NCI-H345 (cell line): ENCODE measurements at places on chromosomes 12 and 14.

- DNase-seq, result no peak
Measured at GRCh38 chr12:42262271-42262670, 24.2 kb upstream of the YAF2 start.

- no peak for DNase-seq
Measured at GRCh38 chr12:104299842-104300481, 3.6 kb upstream of the EID3 start.

DNA sequence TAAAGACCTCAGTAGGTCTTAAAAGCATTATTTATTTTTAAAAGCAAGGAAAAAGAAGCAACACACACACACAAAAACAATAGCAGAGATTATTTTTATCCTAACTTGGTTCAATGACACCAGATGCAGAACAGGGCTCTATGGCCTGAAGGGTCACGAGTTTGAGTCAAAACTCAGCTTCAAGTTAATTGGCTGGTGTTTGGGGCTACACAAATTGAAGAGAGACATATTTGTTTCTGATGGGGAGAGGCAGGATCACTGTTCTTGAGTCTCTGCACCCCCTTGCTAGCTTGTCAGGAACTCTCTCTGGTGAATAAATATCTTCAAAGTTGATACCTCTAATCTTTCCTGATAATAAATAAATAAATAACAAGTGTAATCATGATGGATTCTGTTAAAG lies 466.1 kb downstream of the PRKD1 start:
- DNase-seq, result no peak

- DNase-seq, result peak; percentile 11
Measured at GRCh38 chr12:80837342-80837978, 100.3 kb downstream of the LIN7A start.

GRCh38 chr14:53710615-53711014 lies 246.0 kb downstream of the BMP4 start:
- no peak for DNase-seq

DNA sequence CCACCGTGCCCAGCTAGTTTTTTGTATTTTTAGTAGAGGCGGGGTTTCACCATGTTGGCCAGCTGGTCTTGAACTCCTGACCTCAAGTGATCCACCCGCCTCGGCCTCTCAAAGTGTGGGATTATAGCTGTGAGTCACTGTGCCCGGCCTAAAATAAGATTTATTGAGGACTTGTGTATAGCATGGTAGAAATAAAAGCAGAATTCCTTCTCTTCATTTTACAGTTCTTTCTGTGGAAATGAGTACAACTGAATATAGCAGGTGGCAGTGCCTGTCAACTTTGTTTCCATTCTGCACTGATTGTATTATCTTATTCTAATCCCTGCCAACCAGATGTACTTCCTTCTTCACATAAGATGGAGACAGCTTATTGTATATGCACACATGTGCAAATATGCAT lies 41.0 kb downstream of the DIP2B start:
- no peak for DNase-seq

- no peak for DNase-seq
Measured at GRCh38 chr14:71628433-71628832, 303.8 kb upstream of the RGS6 start.

- no peak for DNase-seq
Measured at GRCh38 chr12:43338848-43339526, 213.0 kb downstream of the ADAMTS20 start.

- no peak for DNase-seq
Measured at GRCh38 chr14:74649167-74649566, 37.1 kb upstream of the LTBP2 start.

DNA sequence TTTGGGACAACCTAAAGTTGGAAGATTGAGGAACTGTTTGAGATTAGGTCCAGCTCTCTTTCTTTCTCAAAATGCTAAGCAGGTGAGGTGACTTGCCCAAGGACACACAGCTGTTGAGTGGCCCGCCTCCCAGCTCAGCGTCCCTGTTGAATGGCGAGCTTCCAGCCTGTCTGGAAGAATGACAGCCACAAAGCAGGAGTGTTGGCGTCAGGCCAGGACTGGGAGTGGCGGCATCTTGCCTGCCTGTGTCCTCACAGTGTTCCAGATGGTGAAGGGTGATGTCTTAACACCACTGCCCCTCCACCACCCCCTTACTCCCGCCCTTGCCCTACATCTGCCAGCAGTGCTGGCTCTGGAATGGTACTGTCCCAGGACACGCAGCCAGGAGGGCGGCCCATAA lies 4.4 kb upstream of the CEBPE start:
- DNase-seq, result peak; percentile 41

DNA sequence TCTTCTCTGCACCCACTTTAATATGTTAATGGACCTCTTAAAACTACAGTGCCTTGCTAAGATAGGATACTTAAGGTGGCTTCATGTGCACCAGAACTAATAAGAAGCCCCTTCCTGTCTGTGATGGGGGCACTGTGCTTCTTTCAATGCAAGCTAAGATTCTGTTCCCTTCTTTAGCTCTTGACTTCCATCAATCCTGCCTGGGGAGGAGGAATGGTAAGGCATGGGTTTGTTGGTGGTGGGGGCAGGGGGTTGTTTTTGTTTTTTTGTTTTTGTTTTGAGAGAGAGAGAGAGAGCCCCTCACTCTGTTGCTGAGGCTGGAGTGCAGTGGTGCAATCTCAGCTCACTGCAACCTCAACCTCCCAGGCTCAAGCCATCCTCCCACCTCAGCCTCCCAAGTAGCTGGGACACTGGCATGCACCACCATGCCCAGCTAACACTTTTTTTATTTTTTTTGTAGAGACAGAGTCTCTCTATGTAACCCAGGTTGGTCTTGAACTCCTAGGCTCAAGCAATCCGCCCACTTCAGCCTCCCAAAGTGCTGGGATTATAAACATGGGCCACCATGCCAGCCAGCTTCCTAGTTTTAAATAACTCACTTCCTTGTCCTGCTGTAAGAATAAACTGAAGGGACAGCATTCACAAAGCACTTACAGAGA lies 4.5 kb upstream of the KRT3 start:
- no peak for DNase-seq

- no peak for DNase-seq
Measured at GRCh38 chr14:102958461-102958860, 36.0 kb downstream of the AMN start.

GRCh38 chr12:19125325-19125724 lies 4.2 kb upstream of the PLEKHA5 start:
- no peak for DNase-seq

- no peak for DNase-seq
Measured at GRCh38 chr14:90508536-90509254, 111.9 kb downstream of the CALM1 start.

DNA sequence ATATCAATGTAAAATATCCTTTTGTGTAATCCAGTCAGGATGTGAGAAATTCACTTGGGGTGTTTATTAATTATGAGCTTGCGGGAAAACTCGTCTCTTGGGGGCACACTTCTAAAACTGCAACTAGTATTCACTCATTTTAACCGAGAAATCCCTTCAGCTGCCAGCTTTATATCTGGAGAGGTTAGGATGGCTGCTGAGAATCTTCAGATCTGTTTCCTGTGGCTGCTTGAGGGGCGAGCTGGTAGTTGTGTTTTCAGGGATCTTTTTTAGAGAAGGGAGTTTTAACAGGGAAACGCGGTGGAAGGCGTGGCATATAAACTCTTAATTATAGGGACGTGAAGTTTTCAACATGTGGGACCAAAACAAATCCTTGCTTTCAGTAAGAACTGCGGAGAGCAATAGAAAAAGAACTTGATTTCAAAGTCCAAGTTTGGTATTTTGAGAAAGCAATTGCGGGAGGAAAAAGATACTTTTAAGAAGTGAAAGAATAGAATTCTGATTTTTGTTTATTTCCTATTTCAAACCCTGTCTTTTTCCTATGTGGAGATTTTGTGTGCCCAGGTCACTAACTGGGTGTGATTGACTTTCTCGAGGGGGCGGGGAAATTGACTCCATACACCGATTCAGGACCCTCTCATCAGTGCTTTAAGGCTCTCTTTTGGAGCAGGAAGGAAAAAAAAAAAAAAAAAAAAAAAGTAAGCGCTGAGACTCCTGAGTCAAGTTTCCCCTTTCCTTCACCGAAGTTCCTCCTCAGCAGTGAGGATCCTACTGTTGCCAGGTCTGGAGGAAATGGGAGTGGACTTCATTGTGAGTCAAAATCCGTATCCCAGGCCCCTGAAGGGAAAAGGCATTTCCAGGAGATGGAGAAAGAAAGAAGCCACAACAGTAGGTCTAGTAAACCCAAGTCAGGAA lies 1.1 kb downstream of the PPFIBP1 start:
- DNase-seq, result no peak

GRCh38 chr14:88904864-88905263 lies 80.4 kb downstream of the TTC8 start:
- no peak for DNase-seq

DNA sequence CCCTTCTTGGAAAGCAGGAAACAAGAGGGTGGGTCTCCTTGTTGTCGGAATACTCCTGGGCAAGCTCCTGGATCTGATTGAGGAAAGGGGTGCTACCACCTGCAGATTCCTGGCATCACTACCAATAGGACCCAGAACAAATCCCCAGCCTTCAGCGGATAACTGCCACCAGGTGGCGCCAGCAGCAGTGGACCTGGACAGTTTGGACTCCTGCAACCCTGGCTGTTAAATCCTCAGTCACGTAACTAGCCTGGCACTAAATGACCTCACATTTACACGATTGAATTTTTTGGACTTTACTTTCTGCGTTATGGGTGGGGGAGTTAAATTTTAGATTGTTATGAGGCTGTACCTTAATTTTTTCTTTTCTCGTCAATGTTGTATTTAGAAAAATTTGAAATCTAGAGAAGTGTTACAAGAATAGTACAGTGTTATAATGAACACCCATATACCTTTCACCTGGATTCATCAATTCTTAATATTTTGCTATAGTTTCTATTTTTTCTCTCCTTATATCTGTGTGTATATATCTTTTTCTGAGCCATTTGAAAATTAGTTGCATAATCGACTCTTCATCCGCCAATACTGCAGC lies 95.6 kb downstream of the GAS2L3 start:
- DNase-seq, result peak; percentile 82

DNA sequence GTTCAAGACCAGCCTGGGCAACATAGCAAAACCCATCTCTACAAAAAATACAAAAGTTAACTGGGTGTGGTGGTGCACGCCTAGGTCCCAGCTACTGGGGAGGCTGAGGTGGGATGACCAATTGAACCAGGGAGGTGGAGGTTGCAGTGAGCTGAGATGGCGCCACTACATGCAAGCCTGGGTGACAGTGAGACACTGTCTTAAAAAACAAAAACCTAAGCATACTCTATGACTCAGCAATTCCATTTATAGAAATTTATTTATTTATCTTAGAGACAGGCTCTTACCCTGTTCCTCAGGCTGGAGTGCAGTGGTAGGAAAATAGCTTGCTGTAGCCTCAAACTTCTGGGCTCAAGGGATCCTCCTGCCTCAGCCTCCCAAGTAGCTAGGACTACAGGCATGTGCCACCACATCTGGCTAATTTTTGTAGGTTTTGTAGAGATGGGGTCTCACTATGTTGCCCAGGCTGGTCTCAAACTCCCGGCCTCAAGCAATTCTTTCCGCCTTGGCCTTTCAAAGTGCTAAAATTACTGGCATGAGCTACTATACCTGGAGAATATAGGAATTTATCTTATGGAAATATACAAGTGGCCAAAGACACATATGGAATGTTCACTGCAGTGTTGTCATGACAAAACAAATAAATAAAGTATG lies 43.3 kb downstream of the NCKAP5L start:
- DNase-seq, result no peak

- DNase-seq, result no peak
Measured at GRCh38 chr12:111186347-111186746, 182.5 kb downstream of the PHETA1 start.

DNA sequence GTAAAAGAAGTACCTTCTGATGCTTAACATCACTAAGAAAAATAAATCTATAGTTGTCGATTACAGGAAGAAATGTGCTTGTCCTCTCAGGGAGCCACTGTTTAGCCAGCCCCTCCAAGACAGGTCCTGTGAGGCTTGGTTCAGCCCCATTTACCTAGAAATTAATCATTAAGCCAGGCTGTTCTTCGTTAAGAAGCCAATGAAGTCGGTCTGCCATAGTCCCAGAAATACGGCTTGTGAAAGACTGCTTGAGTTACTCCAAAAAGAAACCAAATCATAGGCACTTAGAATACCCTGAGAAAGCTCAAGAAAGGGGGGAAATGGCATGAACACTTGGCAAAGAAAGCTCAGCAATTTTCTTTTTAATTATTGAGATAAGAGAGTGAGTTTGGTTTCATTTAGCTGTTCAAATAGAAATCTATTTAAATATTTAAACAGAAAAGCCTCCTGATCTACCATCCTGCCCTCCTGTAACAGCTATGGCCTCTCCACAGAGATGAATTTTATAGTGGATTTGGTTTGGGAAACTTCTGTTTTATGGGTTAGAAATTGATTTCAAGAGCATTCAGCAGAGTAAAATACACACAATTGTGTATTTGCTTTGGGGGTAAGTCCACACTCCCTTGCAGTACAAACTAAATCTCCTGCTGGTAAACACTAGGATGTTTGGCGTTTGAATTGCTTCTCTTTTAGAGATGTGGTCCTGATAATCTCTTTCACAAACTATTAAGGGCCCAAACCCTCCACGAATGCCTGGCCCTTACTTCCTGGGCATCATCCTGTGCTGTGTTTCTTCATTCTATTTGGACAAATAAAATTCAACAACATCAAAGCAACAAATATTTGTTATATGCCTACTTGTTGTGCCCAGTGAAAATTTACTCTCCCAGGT lies 234.4 kb downstream of the SEC23A start:
- peak; percentile 23 for DNase-seq
